ENCODE measurements at places on chromosomes 2 and 18.

DNA sequence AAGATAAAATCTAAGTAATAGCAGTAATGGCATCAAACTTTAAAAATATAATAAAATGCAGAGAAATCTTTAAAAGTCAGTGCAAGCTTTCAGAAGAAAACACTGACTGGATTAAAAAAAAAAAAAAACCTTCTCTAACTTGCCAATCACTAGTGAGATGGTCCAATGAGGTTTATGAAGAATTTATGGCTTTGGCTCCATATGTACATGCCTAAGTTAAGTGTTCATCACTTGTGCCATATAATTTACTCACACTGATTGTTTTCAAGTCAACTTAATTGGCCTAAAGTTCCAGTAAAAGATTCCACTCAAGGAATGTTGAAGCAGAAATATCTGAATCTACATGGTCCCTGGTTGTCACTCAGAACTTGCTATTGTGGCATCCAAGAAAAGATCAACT is 40.7 kb upstream of the RAB27B start:
- no peak for DNase-seq

DNA sequence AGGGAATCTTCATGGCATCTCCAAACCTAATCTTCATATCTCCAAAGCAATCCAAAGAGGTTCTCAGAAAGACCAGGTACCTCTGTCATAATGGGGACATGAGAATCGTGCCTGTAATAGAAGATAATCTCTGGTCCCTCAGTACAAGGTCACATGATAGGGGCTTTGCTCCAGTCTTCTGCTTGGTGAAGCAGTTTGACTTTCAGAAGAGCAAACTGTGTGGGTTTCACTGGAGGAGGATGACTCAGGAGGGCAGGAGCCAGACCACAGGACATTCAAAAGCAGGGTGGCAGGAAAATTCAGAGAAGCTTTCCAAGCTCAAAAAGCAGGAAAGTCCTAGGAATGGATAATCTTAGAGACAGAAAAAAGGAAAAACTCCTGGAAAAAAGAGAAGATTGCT is 10.6 kb upstream of the PAX3 start:
- DNase-seq: no peak

DNA sequence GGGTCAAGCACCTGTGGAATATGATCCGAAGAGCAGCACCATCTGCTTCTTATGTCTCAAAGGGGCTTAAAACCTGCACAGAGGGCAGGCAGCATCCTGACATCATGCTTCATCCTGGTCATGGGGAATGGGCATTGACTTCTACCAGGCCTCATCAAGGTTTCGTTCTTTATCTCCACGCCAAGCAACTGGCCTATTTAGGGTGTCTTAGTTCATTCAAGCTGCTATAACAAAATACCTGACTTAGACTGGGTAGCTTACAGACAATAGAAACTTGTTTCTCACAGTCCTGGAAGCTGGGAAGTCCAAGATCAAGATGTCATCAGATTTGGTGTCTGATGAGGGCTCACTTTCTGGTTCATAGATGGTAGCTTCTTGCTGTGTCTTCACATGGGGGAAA is 69.4 kb downstream of the MYO3B start:
- no peak for DNase-seq

- no peak for DNase-seq
These were observed 134.1 kb downstream of the SLC8A1 start for GRCh38 chr2:40317761-40318160.

DNA sequence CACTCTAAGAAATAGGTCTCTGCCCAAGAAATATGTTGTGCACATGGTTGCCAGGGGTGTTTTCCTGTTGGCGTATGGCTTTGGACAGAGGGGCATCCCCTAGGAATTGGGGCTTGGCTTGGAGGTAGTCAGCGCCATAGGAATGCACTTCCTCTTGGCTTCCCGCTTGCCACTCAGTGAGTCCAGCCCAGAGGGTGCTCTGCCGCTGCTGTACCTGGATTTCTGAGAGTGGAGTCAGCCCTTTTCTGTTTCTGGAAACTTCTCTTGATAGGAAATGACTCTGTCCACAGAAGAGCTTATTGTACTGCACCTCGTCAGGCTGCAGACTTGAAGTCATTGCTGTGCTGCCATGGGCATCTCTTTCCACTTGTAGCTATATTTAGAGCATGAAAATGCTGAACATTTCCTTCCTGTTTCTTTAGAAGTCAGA is 116.7 kb upstream of the MGAT5 start:
- no peak for DNase-seq

DNA sequence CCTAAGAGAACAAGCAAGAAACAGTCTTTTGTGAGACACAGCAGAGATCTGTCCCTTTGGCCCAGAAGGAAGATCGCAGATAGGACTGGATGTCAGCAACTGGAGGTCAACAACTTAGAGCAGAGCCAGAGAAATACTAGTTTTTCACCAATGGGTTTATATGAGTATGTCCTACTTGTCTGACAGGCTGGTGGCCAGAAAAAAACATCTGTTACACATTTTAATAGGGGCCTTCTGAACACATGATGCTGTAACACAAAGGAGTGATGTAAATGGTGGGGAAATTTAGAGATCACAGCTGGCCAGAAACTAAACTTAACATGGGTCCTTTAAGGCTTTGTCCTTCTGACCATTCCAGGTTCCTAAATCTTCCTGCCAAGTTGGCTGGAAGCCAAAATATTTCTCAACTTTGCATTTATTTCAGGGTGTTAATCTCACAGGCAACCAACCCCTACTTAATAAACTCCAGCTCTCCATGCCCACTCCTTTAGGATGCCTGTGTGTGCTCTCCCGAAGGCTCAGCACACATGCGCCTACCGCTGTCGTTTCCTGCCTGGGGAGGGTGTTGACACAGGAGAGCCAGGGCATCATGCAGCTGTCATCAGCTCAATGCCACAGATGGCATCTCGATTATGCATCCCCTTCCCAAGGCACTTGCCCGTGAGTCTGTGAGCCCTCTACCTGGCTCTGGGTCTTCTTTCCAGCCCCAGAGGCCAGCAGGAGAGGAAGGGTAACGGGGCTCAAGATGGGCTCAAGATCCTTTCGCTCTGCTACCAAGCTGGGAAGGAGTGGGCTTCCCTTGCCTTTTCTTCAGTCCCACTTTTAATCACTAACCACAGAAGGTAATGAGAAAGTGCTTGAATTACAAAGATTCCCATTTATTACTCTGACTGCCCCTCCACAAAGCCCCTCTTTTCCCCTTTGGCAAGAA is 252.5 kb downstream of the ETAA1 start:
- DNase-seq: no peak

DNA sequence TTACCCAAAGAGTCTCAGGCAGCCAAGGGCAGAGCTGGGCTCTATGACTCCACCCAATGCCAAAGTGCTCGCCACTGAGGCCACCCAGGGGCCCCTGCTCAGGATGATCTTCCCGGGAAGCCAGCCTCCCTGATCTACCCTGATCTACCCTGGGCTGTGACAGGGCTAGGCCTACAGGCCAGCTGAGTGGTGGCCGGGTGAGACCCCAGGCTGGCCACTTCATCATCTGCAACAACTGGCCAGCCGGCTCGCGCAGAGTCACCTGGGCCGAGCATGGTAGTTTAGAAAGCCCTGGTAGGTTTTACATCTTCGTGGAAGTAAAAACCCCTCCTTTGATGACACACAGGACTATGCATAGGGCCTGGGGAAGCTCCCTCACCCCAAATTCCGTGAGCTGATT is 276.3 kb downstream of the NDUFA10 start:
- no peak for DNase-seq

- no peak for DNase-seq
These were observed 14.7 kb downstream of the RRM2 start for GRCh38 chr2:10137053-10137843.

- no peak for DNase-seq
These were observed 28.3 kb upstream of the ASAP2 start for GRCh38 chr2:9178110-9178903.

GRCh38 chr2:3940661-3941060 is 237.3 kb downstream of the DCDC2C start:
- no peak for DNase-seq

- DNase-seq: no peak
These were observed 33.1 kb upstream of the NPC1 start for GRCh38 chr18:23619388-23619881.

DNA sequence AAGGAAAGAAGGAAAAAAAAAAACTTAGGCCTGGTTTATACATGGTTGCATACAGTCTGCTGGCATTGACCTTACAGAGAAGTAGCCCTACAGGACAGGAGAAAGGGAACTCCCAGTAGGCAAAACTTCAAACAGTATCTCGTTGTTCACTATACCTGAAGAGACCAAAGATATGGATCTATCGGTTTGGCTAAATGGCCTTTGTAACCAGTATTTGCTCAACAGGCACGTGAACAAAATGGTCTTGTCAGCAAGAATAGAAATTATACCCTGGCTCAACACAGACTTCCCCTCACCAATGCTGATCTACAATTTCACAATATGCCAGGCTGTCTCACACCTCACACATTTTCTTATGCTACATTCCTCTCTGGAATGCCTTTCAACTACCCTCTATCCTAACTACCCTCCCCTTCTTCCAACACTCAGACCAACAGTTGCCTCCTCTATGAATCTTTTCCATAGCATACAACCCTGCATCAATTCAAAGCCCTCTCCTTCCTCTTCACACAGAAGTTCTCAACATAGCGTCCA is 13.7 kb downstream of the HYCC2 start:
- DNase-seq: no peak

DNA sequence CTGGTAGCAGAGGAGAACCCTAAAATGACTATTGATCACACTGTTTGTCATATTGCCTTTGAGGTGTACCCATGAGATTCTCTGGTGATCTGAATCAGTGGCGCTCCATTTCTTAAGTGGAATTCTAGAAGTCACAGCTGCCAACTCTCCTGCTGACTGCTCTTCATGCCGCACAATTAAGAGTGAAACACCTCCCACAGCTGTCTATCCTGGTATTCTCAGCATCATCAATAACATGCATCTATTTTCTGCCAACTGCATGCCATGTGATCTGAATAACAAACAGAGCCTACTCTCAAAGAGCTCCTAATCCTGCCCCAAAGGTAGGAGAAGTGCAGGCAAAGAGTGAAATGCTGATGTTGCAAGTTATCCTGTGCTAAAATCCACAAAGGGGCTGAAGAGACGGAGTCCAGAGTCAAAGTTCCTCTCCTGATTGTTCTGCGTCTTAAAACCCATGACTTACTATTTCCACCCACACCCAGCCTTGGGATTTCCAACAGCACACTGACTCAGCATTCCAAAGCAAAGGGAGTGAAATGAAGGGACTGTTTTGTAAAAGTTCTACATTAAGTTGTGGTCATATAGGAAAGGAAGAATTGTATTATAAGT is 13.7 kb upstream of the DAPL1 start:
- DNase-seq: no peak

GRCh38 chr2:49002750-49003149 is 151.6 kb downstream of the FSHR start:
- no peak for DNase-seq

- DNase-seq: no peak
These were observed 173.3 kb upstream of the MGAT5 start for GRCh38 chr2:134080386-134081089.

GRCh38 chr2:206716623-206717022 is 1.6 kb downstream of the DYTN start:
- DNase-seq: no peak

GRCh38 chr2:42193722-42194187 is 24.6 kb downstream of the EML4 start:
- DNase-seq: no peak

- DNase-seq: no peak
These were observed 640.7 kb upstream of the ACVR2A start for GRCh38 chr2:147204102-147204501.

- no peak for DNase-seq
These were observed 25.1 kb downstream of the STAT4 start for GRCh38 chr2:191125646-191126045.

DNA sequence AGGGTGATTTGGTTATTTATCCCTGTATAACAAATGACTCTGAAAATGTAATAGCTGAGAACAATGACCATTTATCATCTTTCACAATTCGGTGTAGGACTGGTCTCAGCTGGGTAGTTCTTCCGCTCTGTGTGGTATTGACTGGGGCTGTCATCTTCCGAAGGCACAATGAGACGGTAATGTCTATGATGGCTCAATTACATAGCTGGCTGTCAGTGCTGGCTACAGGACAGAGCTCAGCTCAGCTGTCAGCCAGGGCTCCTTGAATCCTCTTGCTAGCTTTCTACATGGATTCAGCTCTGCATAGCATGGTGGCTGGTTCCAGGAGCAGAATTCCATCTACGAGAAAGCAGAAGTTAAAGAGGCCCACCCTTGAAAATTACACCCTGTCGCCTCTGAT is 483.8 kb downstream of the TDRD15 start:
- DNase-seq: no peak

DNA sequence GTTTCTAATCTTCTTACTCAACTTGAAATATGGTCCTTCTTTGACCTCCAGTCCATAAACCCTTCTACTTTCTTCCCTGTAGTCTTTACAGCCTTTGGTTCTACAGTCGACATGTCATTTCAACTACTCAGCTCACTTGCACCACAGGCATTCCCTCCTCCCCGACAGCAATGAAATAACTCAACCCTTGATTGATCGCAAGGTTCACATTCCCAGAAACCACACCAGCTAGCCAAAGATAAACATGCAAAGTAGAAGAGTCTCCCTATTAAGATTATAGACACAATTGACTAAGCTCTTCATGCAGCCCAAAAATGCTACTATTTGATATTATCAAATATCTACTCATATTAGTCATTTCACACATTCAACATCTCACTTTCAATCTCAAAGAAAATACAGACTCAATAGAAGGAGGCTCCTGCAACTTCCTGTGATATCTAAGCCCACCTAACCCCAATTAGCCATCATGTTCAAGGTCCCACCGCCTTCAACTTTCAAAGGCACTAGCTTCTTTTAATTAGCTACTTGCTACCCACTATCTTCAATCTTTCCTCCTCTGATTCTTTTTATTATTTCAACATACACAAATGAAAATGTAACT is 50.8 kb downstream of the RTTN start:
- DNase-seq: peak; percentile 20

- no peak for DNase-seq
These were observed 50.0 kb downstream of the AP1S3 start for GRCh38 chr2:223787358-223787757.

DNA sequence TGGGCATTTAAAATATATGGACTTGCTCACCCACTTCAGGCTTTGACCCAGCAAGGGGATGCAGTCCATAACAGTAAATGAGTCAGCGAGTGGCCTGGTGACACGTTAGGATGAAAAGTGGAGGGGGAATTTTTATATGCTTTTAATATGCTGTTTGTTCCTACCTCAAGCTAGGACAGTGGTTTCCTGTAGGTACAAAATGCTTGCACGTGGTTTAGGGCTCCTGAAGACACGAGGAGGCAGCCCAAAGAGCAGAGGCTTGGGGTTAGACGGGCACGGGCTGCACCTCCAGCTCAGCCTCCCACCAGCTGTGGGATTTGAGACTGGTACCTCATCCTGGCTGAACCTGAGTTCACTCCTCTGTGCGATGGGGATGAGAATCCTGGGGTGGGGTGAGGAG is 306.2 kb upstream of the CXCR4 start:
- DNase-seq: no peak
